ENCODE measurements at places on chromosomes 5 and 9. TPM values are rescaled to one million over a fixed set of nuclear protein-coding genes. Genes with fewer than 3 reads are reported as not detected.

DNA sequence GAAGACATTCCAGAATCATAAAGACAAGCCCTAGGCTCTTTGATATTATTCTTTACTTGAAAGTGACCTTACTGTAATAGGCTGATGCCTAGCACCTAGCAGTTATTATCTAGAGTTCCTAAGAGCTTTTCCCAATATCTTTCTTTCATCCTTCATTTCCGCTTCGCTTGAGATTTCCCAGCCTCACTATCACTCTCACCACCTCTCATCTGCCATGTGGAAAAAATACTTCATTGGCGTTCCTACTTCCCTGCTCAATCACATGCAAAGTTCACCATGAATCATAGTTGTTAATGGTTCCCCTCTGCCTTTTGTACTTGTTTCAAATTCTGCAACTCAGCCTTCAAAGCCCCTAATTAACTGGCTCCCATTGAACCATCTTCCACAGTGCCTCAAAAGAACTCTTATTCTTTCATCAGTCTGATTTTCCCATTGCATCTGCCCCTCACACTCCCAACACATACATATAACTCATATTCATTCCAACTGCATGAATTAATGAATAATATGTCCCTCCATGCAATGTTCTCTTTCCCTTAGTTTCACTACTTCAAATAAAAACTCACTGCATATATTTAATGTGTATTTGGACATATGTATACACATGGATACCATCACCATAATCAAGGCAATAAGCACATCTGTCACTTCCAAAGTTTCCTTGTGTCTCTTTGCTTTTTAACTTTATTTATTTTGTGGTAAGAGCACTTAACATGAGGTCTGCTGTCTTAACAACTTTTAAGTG lies 221.6 kb downstream of the PARP8 start:
- no peak for ATAC-seq

DNA sequence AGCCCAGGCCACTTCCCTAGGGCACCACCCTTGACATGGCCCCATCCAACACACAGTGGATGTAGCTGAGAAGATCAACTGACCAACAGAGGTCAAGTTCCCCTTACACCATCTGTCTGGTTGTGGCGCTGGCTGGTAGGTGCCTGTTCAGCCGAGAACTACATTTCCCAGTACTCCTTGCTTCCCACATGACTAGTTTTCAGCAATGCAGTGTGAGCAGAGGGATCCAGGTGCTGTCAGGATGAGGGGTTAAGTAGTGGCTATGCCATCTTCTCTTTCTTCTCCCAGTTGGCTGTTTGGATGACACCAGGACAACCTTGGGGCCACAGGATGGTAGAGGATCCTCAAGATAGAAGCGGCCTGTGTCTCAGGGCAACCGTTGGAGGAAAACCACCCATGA lies 48.6 kb upstream of the SH3PXD2B start:
- no peak for ATAC-seq

GRCh38 chr9:97801180-97801579 lies 51.8 kb upstream of the FOXE1 start:
- no peak for ATAC-seq

CD14 gene
- 0.32 TPM for total RNA-seq

SPINK13 gene
- not detected for total RNA-seq

GRCh38 chr5:39207345-39208045 lies 11.9 kb downstream of the FYB1 start:
- ATAC-seq: no peak

DNA sequence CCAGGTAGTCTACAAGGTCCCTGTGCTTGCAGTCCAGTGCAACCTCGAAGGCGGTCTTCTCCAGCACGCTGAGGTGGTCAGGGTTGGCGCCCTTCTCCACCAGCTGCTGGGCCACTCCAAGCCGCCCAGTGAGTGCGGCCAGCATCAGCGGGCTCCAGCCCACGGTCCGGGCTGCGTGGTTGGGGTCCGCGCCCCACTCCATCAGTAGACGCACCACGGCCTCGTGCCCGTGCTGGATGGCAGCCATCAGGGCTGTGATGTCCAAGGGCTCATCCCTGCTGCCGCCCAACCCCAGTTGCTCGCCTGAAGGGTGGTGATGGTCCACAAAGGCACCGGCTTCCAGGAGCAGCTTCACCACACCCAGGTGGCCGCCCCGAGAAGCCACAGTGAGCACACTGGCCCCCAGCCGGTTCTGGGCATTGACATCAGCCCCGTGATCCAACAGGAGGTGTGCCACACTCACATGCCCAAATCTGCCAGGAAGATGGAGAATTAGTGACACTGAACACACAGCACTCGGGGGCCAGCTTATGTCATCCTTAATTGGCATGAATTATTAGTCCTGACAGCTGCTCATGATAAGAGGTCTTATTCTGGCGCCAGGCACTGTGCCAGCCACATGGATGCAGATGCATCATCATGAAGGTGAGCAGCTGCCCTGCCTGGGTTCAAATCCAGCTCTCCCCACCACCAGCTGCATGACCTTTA lies 6.1 kb downstream of the ANKS6 start:
- no peak for ATAC-seq

GRCh38 chr5:98517560-98518366 lies 255.7 kb upstream of the RGMB start:
- no peak for ATAC-seq

DNA sequence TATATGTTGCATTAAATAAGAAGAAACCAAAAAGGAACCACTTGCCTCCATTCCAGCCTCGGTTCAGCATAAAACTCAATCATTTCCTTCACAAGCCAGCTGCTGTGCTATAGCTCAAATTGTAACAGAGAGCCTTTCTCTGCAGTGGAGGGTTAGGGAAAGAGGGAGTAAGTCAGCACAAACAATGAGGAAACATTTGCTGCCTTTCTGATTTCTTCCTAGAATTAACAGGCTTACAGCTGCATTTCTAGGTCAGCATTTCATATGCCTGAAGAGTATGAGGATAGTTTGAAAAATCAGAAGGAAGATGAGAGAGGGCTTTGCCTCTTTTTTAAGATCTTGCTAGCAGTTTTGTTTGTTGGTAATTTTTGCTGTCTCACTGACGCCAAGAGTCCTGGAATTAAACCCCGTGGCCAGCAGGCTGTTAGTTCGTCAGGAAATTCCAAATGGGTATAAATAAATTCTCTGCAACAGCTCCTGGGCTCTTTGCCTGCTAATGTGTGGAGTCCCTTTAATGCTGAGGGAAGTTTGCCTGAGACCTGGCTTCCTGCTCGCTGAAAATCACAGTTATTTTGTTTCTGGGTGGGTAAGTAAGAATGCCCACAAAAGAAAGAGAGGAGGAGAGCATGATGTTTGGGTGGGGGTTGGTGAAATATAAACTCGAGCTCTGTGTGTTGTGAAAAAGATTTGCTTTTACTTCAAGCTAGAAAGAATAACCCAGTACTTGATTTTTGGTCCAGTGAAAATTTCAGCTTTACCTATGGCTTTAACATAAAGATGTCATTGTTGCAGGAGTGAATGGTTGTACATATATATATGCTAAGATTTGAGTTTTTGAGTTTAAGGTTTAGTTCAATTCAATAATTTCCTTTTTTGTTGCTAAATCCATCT lies 148.1 kb upstream of the DMRT1 start:
- ATAC-seq: no peak

DNA sequence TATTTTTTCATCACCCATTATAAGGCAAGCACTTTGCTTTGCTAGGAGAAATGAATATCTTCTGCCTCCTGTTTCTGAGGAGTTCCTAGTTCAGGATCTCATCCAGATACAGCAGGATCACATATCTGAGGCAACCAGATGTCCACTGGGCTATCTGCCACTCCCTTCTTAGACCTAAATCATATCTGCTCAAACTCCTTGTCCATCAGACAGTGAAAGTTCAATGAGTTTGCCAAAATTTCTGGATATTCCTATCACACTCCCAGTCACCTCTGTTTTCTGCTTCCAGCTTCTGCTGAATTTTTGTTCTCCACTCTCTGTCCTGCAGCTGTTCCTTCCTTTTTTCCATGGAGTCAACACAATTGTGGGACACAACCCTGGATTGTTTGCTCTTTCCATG lies 54.2 kb upstream of the BASP1 start:
- no peak for ATAC-seq

DNA sequence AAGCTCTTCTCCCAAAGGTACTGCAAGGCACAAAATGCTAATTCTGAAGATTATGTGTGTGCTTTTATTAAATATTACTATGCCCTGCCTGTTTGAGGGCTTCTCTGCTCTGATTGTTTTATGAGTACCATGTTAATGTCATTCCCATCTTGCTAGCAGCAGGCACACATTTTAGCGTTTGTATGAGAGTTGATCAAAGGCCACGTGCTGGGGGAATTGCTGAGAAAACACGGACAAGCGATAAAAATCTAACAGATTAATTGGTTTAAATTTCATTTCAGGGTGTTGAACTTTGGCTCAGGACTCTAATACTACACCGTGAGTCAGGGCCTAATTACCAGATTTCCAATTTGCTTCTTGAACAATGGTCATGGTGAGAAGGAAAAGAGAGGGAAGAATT lies 298.4 kb downstream of the EBF1 start:
- ATAC-seq: no peak

ENHO gene
- total RNA-seq: not detected

IFNB1 gene
- total RNA-seq: not detected

- ATAC-seq: no peak
These were observed 189.8 kb downstream of the PCSK1 start for GRCh38 chr5:96243203-96243602.

- ATAC-seq: no peak
These were observed 95.7 kb upstream of the EFNA5 start for GRCh38 chr5:107766439-107766838.

- no peak for ATAC-seq
These were observed 39.6 kb downstream of the PCDHGC5 start for GRCh38 chr5:141528291-141528984.

DRD1 gene
- not detected for total RNA-seq

MEIKIN gene
- total RNA-seq: not detected

DNA sequence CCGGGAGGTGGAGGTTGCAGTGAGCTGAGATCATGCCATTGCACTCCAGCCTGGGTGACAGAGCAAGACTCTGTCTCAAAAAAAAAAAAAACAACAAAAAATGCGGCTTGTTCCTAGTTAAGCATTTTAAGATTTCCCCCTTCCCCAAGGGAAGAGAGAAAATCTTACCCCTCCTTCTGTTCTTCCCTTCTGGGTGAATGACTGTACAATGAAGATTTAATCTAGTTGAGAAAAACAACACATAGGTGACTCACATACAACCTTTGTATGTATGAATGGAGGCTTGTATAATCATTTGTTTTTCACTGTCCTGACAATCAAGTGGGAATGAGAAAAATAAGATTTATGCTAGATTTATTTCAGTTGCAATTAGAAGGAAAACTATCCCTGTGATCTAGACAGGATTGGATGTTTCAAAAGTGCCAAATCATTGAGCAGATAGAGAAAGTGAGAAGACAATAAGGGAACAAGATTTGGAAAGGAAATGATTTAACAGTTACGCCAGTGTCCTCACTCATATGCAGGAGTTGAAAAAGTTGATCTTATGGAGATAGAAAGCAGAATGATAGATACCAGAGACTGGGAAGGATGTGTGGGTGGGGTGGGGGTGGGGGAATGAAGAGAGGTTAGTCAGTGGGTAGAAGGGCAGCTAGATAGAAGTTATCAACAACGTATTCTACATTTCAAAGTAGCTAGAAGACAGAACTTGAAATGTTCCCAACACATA lies 16.7 kb downstream of the GDA start:
- no peak for ATAC-seq

IL31RA gene
- total RNA-seq: 0.37 TPM

HTR4 gene
- not detected for total RNA-seq

GRCh38 chr9:120870206-120870605 lies 6.8 kb downstream of the PHF19 start:
- ATAC-seq: no peak

DNA sequence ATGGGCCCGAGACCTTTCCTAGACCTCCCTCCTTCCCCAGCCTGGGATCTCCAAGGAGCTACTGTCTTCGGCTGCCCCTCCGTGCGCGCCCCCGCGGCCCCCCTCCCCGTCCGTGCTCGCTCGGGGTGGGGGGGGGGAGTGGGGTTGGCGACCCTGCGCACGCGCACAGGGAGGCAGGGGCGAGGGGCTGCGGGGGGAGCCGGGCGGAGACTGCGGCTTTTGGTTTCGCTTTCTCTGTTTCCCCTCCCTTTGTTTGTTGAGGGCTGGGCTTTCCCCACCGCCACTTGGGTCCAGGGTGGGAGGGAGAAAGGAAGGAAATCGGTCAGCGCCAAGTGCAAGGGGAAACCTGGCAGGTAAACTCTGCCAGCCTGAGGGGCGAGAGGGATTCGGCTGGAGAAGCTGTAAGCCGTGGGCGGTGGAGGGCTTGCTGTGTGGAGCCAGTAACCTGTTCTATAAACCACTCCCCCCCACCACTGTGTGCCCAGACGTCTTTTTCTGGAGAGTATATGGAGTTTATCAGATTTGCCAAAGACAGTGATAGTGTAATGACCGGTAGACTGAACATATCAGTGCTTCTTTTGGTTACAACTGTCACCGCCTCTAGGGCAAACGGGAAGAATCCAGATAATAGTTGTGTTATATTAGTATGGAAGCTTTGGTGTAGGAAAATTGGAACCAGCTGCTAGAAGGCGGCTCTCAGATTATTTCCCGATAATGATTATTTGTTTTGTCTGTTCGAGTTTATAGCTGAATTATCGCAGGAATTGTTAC lies 684 bp downstream of the DNAJA1 start:
- ATAC-seq: peak; percentile 58

All from activated T-helper 17 cell treated with anti-CD3 and anti-CD28 coated beads, Interleukin-2, amount 50 U/mL, for 72 hours (primary cell).